ENCODE measurements at places on chromosomes 7 and 10. TPM values are rescaled to one million over a fixed set of nuclear protein-coding genes. Genes with fewer than 3 reads are reported as not detected.

The OR2A42 gene
- polyA plus RNA-seq, result not detected

DNA sequence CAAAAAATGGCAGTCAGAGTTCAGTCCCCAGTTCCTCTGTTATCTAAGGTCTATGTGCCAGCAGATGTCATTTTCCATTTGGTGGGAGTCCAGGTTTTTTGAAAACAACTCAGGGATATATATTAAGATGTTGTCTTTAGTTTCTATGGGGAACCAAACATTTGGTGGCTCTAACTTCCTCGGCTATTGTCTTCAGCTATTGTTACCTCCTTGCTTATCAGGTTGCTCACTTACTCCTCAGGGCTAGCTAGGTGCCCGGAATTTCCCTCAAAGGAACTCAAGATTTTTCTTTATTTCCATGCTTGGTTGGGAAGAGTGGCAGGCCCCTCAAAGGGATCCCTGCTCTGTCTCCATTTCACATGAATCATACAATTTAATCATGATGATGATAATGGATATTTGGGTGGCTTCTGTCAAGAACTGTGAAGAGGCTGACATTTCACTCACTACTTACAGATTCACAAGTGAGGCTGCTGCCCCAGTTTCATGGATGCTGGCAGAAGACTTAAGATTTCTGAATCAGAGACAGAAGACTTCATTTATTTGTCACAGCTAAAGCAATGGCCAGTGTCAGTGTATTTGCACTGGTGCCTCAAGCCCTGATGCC, 182.8 kb downstream of the PKD1L1 start:
- no peak for DNase-seq

The HOXA13 gene
- polyA plus RNA-seq, result not detected

The TMEM72 gene
- polyA plus RNA-seq, result not detected

- DNase-seq, result no peak
Observed at GRCh38 chr7:157555313-157555712, 218.5 kb downstream of the DNAJB6 start.

The C10orf120 gene
- polyA plus RNA-seq, result not detected

The CADPS2 gene
- polyA plus RNA-seq, result 0.35 TPM

The NME8 gene
- not detected for polyA plus RNA-seq

GRCh38 chr10:20601941-20602461, 295.1 kb downstream of the NEBL start:
- no peak for DNase-seq

The AQP1 gene
- 0.32 TPM for polyA plus RNA-seq

- DNase-seq, result no peak
Observed at GRCh38 chr7:151449990-151450389, 10.0 kb upstream of the CRYGN start.

DNA sequence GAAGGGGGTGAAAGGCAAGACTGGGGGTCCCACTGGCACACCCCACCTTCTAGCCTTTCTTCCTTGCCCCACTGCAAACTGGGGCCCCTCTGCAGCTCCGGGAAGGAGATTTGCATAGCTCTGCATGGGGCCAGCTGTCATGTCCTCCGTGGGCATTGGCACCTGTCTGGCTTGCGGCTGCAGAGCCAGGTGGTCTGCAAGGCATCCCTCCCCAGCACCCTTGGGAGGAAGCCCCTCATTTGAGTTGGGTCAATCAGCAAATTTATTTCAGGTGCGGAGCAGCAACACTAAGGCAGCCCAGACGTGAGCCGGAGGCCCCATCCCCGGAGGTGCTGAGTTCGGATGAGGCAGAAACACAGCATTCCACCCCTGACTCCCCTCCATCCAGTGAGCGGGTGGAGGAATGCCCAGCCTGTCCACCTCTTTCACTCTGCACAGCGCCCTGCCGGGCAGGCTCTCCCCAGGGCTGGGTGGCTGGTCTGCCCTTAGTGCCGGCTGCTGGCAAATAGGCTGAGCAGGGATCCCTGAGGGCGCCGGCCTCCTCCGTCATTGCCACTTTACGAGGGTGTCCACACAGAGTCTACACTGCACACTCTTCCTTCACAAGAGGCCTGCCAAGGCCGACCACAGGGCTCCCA, 143.2 kb downstream of the TCERG1L start:
- DNase-seq, result no peak

DNA sequence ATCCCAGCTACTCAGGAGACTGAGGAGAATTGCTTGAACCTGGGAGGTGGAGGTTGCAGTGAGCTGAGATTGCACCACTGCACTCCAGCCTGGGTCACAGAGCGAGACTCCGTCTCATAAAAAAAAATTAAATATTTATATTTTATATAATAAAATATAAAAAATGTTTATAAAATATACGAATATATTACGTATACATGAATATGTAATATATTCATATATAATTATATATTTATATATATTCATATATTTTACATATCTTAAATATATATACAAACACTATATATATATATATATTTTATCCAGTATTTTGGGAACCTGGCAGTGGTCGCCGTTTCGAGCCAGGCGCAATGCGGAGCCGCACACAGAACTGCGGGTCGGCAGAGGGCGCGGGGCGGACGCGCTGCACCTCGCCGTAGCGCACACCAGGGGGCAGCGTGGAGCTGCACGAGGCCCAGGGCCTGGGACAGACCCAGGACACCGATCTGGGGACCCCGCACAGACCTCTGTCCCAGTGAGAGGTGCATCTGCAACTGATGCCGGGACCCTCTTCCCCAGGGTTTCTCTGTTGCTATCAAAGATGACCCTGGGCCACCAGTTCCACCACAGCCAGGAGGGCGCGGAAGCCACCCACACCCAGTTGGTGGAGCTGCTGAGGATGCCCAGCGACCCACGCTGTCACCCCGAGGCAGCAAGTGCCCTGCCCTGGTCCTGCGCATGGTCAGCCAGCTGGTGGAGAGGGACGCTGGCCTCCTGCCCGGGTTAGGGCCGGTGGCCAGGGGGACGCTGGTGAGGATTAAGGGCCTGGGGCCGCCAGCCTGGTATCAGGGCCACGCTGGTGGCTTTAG, 22.7 kb downstream of the AP5Z1 start:
- no peak for DNase-seq

DNA sequence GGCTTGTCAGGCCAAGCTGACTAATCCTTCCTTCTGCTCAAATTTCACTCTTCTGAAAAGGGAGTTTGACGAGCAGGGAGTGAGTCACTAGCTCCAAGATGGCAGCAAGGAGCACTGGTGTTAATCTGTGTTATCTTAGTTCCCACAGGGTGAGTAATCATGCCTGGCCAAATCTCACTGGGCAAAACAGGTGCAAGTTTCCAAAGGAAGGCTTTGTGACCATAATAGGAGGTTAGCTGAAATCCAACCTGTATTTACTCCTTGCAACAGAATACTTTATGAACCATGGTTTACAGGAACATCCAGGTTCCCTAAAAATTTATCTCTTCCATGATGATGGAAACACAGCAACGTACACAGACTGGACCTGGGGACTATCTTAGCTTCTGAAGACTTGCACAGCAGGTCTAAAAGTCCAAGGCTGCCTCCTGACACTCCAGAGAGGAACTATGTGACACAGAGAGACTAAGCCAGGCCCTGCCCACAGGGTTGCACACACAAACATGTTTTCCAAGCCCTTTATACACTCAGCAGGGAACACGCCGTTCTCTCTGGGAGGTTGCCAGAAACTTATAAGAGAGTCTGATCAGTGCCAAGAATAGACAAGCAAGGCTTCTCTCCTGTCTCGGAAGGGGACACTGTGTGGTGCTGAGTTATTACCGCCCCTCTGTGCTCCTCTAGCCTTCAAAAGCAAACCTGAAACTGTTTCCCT, 46.3 kb downstream of the PDK4 start:
- DNase-seq, result peak; percentile 13

DNA sequence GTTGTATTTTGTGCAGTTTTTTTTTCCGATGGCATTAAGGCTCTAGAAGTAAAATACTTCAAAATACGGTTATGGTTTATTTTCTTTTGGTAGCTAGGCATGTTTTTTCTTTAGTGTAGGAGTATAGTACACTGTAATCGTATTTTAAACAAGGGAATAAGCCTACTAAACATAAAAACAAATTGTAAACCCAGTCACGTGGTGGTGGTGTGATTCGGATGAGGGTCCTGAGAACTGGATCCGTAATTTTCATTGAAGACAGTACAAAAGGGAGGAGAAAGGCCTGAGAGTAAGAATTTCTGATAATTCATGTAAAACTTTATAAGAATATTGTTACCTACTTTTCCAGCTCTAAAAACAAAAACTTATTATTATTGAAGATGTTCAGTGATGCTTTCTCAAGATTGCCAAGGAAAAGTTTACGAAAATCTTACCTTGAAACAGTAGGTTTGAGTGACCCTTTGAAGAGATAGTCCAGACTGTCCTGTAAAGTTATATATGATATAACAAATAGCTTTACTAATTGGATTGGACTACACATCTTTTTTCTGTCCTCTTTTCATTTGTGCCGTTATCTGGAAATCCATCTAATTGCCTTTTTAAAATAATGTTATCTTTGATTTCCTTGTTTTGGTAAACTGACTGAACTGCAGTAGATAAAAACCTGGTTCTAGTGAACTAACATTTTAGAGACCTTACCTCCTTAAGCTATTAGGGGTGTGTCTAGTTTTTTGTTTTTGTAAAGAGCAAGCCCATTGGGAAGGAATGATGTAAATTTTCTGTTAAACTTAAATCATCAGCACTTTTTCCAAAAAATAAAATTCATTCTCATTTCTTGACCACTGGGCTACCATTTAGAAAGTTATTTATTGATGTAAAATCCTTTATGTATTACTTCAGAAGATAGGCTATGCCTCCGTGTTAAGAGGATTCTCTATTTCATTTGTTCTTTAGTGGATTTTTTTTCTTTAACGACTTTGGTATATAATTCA, 1.0 kb upstream of the PBLD start:
- DNase-seq, result no peak

The LEP gene
- not detected for polyA plus RNA-seq

The CNPY1 gene
- polyA plus RNA-seq, result not detected

DNA sequence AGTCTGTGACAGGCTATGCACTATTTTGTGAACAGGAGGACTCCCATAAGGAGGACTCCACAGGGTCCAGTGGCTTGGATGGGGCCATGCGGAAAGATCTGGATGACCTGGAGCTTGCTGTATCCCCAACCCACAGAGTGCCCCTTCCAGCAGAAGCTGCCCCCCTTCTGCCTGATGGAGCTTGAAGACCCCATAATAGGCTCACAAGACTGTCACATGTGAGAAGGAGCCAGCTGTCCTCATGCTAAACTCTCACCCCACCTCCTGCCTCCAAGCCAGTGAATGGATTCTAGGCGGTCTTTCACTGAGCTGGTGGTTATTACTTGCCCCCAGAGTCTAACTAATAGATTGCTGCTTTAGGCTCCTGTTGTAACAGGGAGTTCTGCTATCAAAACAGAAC, 79.1 kb downstream of the XRCC2 start:
- no peak for DNase-seq

DNA sequence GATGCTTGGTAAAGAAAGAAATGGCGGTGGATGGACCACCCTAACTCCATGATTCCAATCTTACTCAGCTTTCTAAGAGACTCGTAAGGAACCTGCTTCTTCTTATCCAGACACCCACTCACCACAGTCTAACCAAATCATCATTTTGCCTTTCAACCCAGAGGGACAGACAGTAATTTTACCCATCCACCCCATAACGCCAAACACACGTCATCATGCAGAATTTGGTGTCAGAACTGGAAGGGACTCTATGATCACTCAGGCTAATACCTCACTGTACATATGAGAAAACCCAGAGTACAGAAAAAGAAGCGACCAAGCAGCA, 388 bp downstream of the ECD start:
- no peak for DNase-seq

DNA sequence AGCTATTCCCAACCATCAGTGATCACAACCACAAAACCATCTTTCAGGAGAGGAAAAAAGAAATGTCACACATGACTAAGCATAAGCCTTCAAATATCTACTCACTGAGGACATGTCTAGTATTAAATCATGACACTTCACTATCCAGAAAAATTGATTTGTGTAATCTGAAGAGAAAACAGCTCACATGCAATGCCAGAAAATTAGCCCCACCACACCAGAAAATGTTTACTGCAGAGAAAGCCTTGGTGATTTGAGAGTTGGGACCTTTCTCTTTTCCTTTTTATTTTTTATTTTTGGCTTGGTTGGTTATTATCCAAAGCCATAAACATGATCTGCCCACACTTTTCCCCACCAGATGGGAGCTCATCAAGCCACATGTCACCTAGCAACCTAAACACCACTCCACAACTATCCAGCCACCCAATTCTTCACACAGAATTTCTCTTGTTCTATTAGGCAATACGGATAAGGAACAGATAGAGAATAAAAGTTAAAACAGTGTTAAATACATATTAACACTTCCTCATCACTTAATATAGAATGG, 3.1 kb downstream of the PARD3 start:
- no peak for DNase-seq

DNA sequence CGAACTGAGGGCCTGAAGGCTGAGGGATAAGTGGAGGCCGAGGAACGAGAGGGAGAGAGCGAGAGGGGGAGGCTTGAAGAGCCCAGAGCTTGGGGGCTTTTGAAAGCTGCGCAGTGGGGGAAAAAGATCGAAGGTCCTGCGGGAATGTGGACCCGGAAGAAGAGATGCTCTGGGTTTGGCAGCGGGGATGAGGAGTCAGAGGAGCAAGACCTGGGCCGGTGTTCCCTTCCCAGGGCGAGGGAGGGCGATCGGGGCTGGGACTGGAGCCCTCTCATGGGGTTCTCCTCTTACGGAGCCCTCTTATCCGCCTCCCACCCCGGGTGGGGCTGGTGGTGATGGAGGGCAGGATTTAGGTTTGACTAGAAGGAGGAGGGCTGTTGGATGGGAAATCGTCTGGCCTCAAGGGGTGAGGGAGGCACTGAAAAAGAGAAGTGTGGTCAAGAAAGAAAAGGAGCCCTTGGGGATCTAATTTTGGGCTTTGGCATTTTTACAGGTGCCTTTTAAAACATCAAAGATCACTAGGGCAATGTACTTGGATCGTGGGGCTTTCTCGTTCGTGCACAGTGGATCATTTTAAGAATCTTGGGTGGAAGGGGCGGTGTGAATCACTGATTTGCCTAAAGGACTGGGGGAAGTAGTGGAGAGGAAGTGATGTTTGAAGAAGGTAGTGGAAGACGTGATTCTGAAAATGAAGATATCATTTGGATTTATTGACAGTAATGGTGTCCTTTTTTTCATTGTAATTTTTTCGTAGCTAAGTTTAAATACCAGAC, 637 bp downstream of the SAMD8 start:
- peak; percentile 15 for DNase-seq

DNA sequence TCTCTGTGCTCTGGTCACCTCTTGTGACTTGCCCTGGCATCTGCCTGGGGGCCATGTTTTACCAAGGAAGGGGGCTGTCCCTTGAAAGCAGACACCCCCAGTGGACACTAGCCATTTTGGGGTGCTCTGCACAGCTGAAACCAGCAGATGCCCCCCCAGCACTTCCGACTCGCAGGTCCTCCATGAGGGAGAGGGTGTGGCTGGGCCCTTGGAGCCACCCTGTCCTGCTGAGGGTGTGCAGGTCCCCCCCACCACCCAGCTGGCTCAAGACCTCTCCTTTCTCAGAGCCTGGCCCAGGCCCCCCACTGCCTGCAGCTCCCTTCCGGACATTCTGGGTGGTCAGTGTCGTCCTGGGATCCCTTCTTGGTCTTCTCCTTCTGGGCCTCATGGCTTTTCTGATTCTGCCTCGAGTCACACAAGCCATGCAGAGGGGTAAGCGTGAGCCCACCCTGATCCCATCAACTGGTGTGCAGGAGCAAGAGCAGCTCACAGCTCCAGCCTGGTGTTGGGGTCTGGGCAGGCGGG, 12.3 kb downstream of the SCART1 start:
- no peak for DNase-seq

The NKX1-2 gene
- not detected for polyA plus RNA-seq

The GIMAP2 gene
- 0.11 TPM for polyA plus RNA-seq
